Trophoblast cell (in vitro differentiated cells and primary cell): ENCODE measurements at places on chromosomes 2 and 18.

DNA sequence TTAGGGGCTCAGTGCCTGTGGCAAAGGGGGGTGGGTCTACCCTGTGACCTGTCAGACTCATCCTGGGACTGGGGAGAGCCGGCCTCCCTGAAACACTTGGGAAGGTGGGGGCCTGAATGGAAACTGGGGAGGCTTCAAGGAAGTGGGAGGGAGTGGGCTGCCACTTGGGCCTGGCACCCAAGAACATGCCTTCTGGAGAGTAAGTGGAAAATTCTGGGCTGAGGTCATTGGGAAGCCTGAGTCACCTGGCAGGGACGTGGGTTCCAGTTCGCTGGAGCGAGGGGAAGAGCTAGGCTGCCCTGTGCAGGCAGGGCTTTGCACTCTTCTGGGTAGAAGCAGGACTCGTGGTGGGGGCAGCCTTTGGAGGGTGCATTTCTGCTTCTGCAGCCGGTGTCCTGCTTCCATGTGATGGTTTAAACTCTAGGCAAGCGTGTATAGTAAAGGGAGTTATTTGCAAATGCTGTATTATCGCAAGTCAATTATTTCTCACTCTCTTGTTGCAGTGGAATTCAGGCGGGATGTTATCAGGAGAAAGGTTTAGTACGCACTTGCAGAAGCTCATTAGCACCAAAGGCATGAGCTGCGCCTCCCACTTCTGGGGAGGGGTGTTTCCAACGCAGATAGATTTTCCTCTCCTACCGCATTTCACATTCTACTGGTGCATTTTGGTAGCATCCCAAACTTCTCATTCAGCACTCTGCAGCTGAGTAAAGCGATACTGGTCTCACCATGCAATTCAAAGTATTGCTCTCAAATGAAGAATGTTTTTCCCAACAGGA lies 3.8 kb downstream of the LRRFIP1 start:
- DNase-seq = no peak

DNA sequence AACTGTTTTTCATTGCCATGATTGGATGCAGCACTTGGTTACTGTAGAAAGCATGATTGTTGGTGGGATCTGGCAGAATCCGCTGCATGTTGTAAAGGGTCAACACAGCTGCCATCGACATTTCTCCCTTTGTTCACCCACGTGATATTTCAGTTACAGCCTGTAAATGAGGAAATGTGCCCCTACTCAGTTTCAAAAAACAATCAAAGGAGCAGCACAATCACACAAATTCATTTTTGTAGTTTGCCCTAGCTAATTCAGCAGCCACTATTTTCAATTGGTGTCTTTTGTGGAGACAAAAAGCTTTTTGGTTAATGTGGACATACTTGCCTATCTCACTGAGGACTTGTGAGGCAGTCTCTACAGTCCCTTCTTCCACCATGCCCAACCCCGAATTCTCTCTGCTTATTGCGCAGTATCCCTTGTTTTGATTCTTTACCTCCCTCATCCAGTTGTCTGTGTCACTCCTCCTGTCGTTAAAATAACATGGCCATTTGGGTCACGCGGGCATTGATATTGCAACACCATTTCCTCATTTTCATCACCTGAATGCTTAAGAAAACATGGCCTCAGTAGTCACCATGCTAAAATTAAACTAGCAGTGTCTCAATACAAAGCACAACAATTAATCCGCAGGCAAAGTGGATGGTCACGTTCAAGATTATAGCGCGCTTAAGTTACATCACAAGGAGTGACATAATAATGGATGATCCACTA lies 6.4 kb upstream of the PROC start:
- DNase-seq = peak; percentile 45

GRCh38 chr2:38065502-38066135 lies 10.3 kb downstream of the CYP1B1 start:
- DNase-seq = no peak

DNA sequence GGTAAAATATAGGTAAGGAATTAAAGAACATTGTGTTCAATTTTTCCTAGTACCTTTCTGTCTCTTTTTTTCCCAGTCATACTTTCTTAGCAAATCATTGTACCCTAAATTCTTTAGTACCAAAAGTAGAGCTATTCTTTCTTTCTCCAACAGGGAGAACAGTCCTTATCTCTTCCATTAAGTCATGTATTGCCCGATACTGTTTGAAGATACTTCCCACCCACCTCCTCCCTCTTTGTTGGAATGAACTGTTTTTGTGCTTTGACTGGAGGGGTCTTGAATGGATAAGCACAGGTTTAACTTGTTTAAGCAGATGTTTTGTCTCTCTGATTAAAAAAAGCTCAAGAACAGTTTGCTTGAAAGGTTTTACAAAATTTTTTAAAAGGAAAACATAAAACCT lies 41.3 kb downstream of the RAB10 start:
- no peak for DNase-seq

DNA sequence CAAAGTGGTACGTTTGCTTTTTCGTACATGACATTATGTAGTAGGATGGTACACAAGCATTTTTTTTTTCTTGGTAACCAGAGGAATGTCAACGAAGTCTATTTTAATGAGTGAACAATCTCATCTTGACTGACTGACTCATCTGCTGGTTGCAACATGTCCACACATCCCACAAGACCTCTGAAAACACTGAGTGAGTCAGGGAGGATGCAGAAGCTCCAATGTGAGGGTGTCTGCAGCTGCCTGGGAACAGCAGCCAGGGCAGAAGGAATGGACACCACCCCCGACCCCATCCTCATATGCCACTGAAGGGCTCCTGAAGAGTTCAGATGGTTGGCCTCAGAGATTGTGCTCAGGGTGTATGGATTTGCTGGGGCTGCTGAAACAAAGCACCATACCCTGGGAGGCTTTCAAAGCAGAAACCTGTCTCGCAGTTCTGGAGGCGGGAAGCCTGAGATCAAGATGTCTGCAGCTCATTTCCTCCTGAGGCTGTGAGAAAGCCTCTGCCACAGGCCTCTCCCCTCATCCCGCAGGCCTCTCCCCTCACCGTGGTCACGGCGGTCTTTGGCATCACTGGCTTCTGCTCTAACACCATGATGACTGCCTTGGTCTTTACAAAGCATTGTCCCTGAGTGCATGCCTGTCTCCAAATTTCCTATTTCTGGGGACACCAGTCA lies 124.6 kb downstream of the LRATD1 start:
- DNase-seq = peak; percentile 77

DNA sequence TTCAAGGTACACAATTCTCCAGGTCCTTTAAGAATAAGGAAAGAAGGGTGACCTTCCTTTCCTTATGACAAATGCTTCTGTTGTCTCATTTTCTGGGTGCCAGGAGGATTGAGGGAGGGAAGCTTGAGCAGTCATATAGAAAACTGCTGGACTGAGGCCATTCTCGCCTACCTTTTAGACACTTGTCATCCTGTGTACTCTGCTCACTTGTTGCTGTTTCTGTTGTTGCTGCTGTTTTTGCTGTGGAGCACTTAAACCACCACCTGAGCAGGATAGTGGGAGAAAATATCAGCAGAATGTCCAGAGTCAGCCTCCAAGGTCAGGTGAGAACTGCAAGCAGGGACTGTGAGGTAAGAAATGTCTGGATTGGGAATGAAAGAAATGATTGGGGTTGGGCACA lies 2.8 kb downstream of the DNAJC5G start:
- no peak for DNase-seq

GRCh38 chr2:218264773-218265561 lies 4.2 kb downstream of the GPBAR1 start:
- DNase-seq = no peak

DNA sequence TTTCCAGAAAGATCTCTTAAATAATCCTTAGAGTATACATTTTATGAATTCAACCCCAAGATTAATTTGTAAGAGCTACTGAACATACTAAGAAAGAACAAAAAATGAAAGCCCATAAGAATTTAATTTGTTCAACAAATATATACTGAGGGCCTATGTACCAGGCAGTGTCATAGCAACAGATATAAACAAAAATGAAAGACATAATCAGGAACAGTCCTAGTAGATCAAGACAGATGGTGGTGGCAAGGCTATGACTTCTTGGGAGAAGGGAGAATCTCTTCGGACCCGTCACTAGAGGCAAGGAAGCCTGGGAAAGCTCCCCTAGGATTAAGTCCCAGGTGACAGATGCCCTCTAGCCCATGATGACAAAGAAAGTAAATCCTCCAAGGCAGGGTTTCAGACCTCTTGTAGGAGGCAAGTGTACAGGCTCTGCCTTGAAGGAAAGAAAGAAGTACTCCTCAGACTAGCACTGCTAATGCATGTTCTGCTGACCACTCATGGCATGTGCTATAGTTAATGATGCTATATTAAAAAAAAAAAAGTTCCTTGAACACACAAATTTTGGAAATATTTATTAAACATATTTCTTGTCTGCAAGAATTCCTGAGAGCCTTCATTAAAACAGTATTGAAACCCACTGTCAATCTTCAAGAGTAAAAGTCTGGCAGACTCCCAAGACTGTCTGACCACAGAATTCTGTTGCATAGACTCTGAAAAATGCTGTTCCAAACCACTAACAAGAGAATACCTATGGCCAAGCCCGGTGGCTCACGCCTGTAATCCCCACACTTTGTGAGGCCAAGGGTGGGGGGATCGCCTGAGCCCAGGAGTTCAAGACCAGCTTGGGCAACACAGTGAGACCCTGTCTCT lies 31.5 kb downstream of the NOL10 start:
- no peak for DNase-seq

- DNase-seq = no peak
Measured at GRCh38 chr2:213958086-213958485, 452.8 kb upstream of the VWC2L start.

DNA sequence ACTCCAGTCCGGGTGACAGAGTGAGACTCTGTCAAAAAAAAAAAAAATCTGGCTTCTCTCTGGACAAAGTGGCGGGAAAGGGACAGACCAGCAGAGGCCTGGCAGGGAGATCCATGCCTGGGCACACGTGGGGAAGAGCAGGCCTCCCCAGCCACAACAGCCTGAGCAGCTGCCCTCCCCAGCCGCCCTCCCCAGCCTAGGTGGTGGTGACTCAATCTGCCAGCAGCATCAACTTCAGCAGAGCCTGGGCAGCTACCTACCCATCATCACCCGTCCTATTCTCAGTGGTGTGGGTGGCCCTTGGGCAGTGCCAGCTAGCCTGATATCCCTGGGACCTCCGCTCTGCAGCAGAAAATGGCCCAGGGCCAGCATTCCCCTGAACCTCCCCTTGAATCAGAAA lies 612.4 kb downstream of the FBXO15 start:
- no peak for DNase-seq

- no peak for DNase-seq
Measured at GRCh38 chr2:240431661-240432424, 3.6 kb upstream of the GPC1 start.

- DNase-seq = peak; percentile 21
Measured at GRCh38 chr18:58177004-58177717, 133.1 kb downstream of the NEDD4L start.

DNA sequence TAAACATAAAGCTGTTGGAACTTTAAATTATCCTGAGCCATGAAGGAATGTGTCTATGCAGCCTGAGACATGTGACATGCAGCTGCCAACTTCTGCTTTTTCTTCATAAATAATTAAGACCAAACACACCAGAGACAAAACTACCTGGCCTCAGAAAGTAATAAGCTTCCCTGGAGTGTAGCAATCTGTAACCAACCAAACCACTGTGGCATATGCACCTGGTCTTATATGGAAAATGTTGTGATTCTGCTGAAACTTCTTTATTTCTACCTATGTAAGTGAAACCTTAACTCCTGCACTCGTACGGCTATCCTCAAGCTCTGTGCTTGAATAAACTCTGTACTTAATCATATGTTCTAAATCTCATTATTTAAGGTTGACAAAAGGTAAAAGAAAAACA lies 515.0 kb downstream of the TMEM182 start:
- no peak for DNase-seq

- peak; percentile 74 for DNase-seq
Measured at GRCh38 chr2:148124271-148124670, 103.4 kb downstream of the MBD5 start.

DNA sequence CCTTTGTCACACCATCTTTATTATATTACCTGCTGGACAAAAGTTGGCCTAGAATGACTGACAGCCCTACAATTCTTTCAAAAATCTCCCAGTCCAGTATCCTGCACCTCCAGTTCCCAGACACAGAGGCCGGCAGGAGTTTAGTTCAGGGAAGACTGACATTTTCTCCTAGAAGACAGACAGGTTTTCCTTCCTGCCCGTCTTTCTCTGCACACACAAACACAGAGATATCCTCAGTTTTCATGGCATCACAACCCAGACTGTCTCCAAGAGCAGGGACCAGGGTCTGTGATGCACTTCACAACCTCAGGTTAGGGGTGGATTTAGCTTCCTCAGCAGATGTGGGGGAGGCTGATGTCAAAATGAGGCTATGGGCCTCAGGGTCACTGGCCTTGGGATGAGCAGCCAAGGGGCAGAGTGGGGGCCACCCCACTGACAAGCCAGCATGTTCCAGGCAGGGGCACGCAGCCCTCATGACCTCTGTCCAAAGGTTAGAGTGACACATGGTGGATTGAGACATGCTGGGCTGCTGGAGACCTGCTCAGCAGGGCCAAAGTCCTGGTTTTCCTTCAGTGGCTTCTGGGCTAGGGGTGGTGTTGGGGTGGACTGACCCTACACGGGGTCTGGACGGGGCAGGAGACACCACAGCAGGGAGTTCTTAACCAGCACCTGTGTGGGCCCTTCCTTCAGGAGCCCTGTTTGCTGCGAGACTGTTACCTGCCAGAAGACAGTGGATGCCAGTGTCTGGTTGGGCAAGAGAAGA lies 70.5 kb downstream of the SFXN5 start:
- no peak for DNase-seq

DNA sequence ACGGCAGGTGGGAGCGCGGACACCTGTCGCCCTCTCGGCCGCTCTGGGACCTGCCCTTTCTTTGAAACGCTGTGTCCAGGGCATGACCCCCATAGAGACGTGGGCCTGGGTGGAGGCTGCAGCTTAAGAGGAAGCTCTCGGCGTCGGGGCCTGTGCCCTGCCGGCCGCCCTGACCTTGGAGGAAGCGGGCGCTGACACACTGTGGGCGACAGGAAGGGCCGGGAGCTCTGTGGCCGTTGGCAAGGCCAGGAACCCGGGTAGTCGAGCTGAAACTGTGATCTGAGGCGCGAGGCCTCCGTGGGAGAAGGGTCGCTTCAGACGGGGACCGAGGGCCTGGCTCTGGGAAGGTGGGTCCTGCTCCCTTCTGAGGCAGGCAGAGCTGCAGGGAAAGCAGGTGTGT lies 28.2 kb downstream of the KCNG2 start:
- DNase-seq = no peak

- no peak for DNase-seq
Measured at GRCh38 chr2:173596244-173596643, 241.6 kb downstream of the CDCA7 start.

GRCh38 chr2:157691695-157692094 lies 63.0 kb upstream of the ACVR1C start:
- no peak for DNase-seq

GRCh38 chr18:52150050-52150449 lies 189.9 kb upstream of the DCC start:
- DNase-seq = no peak

DNA sequence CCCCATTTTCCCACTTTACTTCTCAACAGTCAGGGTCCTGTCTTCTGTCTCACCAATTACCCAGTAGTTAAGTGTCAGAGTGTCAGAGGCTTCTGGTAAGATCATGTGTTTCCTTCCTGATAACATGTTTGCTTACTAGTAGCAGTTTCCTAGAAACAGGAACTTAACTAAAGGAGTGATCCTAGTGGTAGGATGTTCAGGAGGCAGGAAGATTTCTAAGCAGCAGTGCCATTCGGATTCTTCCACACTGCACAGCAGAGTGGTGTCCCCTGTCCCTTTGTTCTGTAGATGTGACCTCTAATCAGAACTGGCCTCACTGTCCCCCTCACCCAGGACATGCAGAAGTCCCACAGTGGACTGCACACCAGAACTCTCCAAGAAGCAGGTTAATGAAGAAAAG lies 221.8 kb upstream of the OSR1 start:
- no peak for DNase-seq

GRCh38 chr2:127860130-127860529 lies 2.2 kb upstream of the POLR2D start:
- no peak for DNase-seq
